Dorsolateral prefrontal cortex (tissue), 122 donors: ENCODE measurements at places on chromosomes 12 and 14. TPM values are rescaled to one million over a fixed set of nuclear protein-coding genes. Genes with fewer than 3 reads are reported as not detected.
A peak's percentile ranks its signal among the peaks of the same experiment; 100 is the strongest.

The MDP1 gene
- total RNA-seq, result 26.2 TPM

The LRTM2 gene
- 40.4 TPM for total RNA-seq

The TMEM179 gene
- 123 TPM for total RNA-seq

The SOX5 gene
- total RNA-seq, result 67.7 TPM

The RERG gene
- 8.5 TPM for total RNA-seq

The WDHD1 gene
- 6.3 TPM for total RNA-seq

The CCDC175 gene
- 3.0 TPM for total RNA-seq

The SOAT2 gene
- not detected for total RNA-seq

The RAB2B gene
- total RNA-seq, result 52.7 TPM

The ACOT6 gene
- total RNA-seq, result 0.59 TPM

The LRFN5 gene
- total RNA-seq, result 72.4 TPM

The NTF3 gene
- not detected for total RNA-seq

The RFLNA gene
- total RNA-seq, result 4.6 TPM

The NT5DC3 gene
- 37.9 TPM for total RNA-seq

GRCh38 chr12:129776977-129777667 is 126.7 kb downstream of the TMEM132D start:
- no peak for DNase-seq

DNA sequence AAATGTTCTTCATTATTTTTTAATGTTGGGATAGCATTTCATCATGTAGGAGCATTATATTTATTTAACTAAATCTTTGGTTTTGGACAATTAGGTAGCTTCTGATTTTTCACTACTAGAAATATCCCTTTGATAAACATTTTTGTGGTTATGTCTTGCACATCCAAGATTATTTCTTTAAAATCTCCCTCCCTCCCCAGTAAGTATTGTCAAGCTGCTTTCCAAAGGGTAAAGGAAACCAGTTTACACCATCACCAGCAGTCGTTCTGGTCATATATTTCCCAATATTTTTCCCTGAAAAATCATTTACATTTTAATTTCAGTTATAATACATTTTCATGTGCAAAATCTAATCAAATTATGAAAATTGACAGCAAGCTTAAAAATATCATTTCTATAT is 11.1 kb downstream of the CD69 start:
- no peak for DNase-seq

DNA sequence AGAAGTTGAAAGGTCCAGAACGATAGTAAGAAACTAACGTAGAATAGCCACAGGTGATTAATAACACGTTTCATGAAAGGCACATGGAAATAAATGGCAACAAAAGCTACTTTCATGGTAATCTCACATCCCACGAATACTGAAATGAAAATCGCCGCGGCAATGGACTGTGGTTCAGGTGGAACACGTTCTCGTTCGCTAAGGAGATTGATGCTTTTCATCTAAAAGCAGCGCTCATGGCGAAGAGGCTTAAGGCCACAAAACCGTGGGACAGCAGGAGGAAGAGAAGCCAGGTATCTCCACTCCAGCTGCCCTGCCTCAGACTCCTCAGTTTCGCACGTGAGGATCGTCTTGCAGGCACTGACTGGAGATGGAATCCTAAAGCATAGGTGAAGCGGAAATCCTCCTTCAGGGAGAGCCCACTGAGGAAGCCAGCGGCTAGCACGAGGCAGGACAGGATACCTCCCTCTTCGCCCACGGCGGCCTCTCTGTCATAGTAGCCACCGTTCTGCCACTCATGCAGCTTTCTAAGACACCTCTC is 696 bp upstream of the GPHN start:
- DNase-seq, result no peak

DNA sequence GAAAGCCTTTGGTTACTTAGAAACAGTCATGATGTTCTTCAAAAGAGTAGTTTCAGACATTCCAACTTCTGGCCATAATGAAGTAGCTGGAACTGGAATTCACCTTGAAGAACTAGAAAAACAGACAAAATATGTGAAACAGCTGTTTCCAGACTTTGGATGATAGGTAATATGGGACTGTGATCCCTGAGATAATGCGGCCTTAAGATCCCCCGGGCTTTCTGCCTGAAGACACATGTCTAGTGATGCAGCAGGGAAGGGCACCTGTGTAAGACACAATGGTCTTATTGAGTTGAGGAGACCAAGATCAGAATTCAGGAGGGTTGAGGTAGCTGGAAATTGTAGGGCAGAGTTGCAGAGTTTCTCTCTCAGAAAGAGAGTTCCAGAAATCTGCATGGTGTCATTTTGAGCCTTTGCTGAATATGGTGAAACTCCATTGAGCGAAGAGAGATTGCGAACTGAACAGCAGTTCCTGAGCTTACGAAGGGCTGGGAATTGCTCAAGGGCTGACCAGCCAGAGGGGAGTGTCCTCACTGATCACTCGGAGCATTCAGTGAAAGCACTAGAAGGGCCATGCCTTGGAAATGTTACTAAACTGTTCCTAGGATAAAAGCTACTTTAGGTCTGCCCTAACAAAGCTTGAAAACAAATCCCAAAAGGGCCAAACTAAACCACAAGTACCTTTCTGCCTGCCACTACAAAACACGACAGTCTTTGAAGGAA is 41.7 kb upstream of the FRS2 start:
- DNase-seq, result no peak

GRCh38 chr12:122160761-122161160 is 13.3 kb downstream of the IL31 start:
- no peak for DNase-seq

- no peak for DNase-seq
Observed at GRCh38 chr12:121801595-121802484, 2.0 kb upstream of the SETD1B start.

GRCh38 chr12:33253178-33253577 is 186.4 kb downstream of the SYT10 start:
- no peak for DNase-seq

DNA sequence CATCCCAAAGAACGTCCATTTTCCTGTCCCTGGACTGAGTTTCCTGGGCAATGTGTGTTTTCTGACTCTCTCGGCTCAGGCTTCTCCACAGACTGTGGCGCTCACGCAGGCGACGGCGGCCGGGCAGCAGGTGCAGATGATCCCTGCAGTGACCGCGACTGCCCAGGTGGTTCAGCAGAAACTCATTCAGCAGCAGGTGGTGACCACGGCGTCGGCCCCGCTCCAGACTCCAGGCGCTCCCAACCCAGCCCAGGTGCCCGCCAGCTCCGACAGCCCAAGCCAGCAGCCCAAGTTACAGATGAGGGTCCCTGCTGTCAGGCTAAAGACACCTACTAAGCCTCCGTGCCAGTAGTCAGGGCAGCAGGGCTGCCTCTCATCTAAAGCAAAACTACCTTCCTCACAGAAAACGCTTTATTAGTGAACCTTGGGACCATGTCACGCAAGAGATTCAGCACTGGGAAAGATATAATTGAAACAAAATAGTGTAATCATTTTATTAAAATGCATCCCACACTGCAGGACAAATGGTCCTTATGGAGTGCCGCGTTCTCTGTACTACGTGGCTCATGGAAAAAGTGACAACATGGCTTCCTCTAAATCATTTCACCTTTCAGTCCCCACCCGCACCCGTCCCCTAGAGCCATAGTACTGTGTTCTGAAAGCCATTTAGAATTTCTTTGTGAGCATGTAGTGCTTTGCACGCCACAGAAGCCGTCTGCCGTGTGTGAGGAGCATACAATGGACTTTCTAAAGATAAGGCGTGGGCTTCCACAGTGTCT is 66.6 kb downstream of the DDX51 start:
- DNase-seq, result no peak

- no peak for DNase-seq
Observed at GRCh38 chr12:129561304-129561703, 342.5 kb downstream of the TMEM132D start.

DNA sequence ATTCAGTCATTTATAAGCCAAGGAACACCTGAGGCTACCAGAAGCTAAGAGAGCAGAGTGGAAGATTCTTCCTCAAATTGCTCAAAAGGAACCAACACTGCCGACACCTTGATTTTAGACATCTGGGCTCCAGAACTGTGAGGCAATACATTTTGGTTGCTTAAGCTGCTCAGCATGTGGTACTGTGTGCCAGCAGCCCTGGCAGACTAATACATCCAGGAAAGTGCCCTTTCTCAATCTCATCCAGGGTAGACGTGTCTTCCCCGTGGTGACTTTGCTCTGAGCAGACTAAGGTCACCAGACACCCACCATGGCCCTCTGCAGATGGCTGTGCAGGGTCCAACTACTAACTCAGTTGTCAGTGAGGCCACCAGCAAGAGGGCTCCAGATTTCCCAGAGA is 122.8 kb downstream of the VRK1 start:
- no peak for DNase-seq

- no peak for DNase-seq
Observed at GRCh38 chr12:74957231-74957630, 252.4 kb downstream of the KCNC2 start.

- DNase-seq, result no peak
Observed at GRCh38 chr12:64634508-64635092, 24.3 kb downstream of the RASSF3 start.

DNA sequence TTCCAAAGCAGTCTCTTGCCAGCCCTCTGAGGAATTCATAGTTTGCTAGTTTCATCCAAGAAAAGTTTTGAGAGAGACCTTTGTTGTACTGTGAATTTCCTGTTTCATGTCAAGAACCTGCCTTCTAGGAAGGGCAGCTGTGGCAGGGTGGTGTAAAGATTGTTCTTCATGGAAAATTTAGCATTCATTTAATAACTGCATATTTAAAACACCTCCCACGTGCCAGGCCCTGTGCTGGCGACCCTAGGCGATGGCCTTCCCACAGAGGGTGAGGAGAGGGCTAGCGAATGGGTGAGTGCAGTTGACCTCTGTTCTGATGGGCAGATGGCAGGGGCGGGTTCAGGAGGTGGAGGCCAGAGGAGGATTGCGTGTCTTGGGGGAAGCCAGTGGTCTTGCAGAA is 43.2 kb downstream of the MLXIP start:
- DNase-seq, result no peak

DNA sequence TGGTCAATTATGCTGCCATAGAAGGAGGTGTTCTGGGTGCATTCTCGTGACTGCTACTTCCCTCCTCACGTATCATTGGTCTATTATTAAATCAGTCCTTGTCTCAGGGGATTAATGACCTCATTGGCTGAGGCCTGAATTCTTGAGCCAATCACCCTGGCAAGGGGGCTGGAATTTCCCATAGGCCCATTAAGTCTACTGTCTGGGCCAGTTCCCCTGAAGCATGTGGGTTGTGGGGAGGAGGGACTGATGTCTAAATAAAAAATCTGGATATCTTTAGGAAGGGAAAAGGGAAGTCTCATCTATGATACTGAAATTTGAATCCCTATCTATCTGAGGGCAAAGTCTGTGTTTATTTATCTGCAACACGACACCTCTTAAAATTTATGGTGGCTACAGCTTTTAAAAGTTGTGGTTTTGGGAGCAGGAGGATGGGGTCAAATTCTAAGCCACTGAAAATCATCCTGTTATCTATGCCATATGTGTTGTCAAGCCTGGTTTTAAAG is 71.9 kb downstream of the DYRK2 start:
- DNase-seq, result no peak

GRCh38 chr14:75143761-75144527 is 17.1 kb upstream of the NEK9 start:
- DNase-seq, result no peak

GRCh38 chr12:15276088-15276698 is 46.1 kb upstream of the PTPRO start:
- no peak for DNase-seq

DNA sequence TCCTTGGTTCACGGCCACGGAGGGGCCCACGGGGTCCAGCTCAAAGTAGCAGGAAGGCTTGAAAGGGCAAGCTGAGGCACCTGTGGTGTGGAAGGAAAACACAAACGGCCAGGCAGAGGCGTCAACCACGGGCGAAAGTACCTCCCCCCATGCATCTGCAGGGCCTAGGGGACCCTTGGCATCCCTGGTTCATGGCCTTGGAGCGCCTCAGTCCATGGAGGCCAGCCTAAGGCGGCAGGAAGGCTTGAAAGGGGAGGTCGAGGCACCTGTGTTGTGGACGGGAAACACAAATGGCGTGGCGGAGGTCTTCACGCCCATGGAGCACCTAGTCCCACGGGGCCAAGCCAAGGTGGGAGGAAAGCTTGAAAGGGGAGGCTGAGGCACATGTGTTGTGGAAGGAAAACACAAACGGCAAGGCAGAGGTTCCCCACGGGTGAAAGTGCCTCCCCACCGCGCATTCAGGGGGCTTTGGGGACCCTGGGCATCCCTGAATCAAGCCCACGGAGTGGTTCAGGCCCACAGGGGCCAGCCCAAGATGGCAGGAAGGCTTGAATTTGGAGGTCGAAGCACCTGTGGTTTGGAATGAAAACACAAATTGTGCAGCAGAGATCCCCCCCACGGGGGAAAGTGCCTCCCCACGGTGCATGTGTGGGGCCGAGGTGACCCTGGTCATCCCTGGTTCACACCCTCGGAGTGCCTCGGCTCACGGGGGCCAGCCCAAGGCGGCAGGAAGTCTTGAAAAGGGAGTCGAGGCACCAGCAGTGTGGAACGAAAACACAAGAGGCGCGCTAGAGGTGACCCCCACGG is 380.8 kb downstream of the ALG10 start:
- peak; percentile 1 for DNase-seq

GRCh38 chr12:4960547-4960946 is 50.8 kb downstream of the KCNA1 start:
- DNase-seq, result no peak

DNA sequence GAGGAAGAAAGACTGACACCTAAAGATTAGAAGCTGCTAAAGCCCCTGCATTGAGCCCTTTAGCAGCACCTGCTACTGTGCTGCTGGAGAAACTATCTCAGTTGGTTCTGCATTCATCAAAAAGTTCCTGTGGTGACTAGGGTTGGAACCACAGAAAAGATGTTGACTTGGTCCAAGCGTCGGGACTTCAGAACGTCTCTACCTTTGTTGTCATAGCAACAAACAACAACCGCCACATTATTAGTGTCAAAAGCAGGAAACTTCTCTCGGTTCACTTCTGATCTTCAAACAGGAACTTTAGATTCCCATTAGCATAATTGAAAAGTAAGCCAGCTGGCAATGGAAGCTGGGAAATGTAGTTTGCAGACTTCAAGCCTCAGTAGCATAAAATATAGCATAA is 368.0 kb downstream of the SEC23A start:
- DNase-seq, result no peak

DNA sequence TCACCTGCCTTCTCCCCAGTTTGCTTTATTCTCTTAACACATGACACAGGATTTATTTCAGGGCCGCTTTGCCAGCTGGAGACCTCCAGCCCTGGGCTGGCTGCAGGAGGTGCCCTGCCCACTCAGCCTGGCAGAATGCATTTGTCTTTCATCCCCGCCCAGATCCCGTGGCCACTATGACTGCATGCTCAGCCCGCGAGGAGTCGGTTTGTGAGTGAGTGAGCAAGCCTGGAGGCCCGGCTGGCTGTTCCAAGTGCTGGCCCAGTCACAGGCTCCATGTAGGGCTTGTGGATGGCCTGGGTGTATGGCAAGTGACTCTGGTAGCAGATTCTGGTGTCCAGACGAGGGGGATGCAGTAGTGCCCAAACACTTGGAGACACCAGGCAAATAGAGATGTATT is 2.1 kb downstream of the TDP1 start:
- peak; percentile 47 for DNase-seq

- DNase-seq, result no peak
Observed at GRCh38 chr14:22838631-22839041, 2.3 kb downstream of the MMP14 start.
